ENCODE measurements at places on chromosomes 5 and 9.

DNA sequence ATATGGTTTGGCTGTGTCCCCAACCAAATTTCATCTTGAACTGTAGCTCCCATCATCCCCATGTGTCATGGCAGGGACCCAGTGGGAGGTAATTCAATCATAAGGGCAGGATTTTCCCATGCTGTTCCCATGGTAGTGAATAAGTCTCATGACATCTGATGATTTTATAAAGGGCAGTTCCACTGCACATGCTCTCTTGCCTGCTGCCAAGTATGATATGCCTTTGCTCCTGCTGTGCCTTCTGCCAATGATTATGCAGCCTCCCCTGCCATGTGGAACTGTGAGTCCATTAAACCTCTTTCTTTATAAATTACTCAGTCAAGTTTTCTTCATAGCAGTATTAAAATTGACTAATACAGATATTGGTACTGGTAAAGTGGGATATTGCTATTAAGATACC, 42.4 kb downstream of the MARCHF11 start:
- DNase-seq, result no peak

DNA sequence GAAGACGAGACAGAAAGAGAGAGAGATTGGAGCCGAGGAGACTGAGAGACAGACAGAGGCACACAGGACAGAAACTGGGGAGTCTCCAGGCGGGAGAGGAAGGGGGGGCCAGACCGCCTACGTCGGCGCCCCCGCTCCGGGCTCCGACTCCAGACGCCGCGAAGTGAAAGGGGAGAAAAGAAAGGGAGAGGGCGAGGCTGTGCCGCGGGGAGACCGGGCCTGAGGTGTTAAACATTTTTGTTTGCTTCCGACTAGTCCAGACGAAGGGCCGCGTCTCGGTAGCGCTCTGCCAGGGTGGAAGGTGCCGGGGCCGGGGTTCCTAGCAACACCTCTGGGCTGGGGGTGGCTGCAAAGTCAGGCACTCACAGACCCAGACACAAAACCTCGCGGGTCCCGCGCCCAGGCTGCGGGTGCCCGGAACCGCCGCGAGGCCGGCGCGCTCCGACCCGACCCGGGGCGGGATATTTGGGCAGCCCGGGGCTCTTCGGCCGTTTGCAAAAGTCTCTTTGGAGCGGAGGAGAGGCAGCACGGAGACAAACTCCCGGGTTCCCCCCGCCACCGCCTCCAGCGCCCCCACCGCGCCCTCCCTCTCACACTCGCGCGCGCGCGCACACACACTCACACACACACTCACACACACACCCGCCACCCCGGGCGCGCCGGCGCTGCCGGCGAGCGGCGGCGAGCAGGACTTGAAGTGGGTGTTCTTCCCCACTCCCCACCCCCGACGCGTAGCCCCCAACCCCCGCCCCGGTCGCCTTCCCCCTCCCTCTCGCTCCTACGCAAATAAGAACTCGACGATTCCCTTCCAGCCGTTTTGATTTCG, 626 bp upstream of the FST start:
- peak; percentile 19 for DNase-seq

DNA sequence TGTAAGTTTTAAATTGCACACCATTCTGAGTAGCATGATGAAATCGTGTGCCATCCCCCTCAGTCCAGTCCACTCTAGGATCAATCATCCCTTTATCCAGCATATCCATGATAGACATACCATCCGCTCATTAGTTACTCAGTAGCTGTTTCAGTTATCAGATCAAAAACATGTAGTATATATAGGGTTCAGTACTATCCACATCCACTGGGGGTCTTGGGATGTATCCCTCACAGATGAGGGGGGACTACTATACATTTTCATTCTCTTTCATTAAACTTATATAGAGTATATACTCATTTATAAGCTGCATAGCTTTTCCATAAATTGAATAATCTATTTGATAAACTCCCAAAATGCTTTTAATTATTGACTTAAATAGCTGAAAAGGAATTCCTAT, 67.6 kb downstream of the MEIKIN start:
- DNase-seq, result no peak

GRCh38 chr9:16335788-16336580, 534.5 kb downstream of the BNC2 start:
- no peak for DNase-seq

GRCh38 chr9:115207003-115207836, 89.3 kb upstream of the TNC start:
- no peak for DNase-seq

GRCh38 chr5:75037106-75037505, 15.3 kb downstream of the GCNT4 start:
- peak; percentile 21 for DNase-seq

- DNase-seq, result no peak
Observed at GRCh38 chr9:121484651-121485446, 14.8 kb downstream of the GGTA1 start.

GRCh38 chr9:613771-614347, 227.6 kb upstream of the DMRT1 start:
- DNase-seq, result no peak

DNA sequence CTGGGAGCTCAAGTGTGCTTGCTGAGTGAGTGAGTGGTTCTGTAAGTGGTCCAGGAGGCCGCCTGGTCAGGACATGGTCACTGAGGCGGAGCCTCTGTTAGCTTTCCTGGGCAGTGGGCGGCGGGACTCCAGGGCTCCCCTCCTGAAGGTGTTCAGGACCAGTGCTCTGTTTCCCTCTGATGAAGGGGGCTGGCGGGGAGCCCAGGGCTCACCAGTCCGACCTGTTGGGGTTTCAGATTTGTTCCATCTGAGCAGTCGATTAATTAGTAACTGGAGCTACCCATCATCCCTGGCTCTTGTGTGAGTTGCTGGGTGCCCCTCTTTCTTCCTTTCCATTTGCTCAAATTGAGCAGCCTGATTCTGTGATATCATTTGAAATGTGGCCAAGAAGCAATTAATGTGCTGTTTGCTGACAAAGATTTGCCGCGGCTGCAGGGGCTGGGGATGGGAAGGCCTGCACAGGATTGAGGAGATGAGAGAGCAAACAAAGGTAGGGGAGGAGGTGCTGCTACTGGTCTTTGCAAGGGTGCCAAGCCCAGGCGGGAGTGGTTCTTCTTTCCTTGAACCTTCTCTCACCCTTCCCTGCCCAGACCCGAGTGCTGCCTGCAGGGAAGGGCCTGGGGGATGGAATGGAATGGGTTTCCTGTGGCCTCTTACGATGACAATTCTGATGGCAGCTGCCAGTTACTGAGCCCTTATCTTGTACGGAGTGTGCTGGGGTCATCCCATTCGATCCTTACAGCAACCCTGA, 92.8 kb upstream of the PITX1 start:
- no peak for DNase-seq

GRCh38 chr5:168471785-168472184, 14.5 kb upstream of the RARS1 start:
- no peak for DNase-seq

DNA sequence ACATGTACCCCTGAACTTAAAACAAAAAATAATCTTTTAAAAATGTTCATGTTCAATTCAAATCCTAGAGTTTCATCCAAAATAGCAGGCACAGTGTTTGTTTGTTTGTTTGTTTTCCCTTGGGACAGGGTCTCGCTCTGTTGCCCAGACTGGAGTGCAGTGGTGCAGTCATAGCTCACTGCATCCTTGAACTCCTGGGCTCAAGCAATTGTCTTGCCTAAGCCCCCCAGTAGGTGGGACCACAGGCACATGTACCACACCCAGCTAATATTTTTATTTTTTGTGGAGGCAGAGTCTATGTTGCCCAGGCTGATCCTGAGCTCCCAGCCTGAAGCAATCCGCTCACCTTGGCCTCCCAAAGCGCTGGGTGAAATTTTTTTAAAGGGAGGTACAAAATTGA, 5.0 kb upstream of the POLR1E start:
- no peak for DNase-seq

DNA sequence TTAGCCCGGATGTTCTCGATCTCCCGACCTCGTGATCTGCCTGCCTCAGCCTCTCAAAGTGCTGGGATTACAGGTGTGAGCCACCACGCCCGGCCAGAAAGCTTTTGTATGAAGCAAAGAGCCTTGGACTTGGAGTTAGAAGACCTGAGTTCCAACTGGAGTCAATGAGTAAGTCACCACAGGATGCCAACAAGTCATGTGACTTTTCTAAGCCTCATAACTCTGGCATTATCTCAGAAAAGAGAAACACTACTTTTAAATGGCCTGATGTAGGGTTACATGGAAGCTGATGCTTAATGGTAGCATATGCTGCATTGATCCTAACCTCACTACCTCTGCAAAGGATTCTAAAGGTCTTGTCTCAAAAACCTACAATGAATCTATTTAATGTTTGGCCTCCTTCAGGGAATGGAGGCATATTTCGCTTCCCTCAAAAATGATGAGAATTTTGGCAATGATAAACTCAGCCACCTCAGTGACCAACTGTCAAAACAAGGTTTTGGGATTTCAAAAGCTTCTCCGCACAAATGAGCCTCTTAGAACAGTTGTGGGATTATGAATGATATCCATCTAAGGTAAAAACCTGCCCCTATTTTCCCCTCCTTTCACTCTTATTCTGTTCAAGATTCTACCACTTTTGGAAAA, 236.8 kb downstream of the ACTL7B start:
- DNase-seq, result no peak

GRCh38 chr9:125646217-125646616, 60.8 kb downstream of the MAPKAP1 start:
- DNase-seq, result no peak

- DNase-seq, result no peak
Observed at GRCh38 chr9:74983709-74984108, 31.0 kb upstream of the C9orf40 start.

- DNase-seq, result no peak
Observed at GRCh38 chr9:136242918-136243525, 2.6 kb downstream of the QSOX2 start.

DNA sequence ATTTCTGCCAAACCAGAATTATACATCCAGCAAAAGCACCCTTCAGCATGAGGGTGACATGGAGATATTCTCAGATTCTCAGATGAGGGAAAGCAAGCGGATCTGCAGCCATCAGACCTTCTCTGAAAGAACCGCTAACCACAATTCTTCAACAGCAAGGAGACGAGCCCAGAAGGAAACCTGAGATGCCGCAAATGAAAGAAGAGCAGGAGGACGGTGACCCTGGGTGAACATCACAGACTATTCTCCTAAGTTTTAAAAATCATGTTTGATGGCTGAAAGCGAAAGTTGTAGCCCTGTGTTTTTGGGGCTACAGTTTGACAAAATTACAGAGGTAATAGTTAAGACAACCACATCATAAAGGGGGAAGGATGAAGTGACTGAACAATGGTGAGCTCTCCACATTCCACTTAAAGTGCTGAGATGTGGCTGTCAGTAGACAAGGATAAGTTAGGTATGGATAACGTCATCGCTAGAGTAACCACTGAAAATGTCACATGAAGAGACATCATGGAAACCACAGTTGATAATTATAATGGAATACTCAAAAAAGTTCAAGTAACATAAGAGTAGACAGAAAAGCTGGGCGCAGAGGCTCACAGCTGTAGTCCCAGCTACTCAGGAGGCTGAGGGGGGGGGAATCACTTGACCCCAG, 31.5 kb upstream of the NSMF start:
- no peak for DNase-seq

DNA sequence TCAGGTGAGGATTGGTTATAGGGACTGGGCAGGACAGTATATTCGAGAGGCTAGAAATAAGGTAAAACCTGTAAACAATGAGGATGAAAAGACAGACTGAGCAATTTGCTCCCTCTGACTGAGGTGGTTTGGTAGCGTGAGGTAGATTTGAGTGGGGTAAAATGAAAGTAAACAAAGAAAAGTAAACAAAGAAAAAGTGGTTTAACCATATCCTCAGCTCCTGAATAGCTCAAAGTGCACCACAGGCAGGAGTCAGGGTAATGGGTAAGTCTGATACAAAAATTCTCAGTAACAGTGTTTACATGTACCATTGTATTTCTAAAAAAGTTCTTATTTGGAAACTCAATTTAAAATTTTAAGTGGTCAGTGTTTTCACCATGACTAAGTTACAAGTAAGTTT, 203.1 kb upstream of the ARRDC3 start:
- no peak for DNase-seq

- DNase-seq, result no peak
Observed at GRCh38 chr5:55177078-55177477, 4.1 kb upstream of the CDC20B start.
